ENCODE measurements at places on chromosomes 12 and 14.

DNA sequence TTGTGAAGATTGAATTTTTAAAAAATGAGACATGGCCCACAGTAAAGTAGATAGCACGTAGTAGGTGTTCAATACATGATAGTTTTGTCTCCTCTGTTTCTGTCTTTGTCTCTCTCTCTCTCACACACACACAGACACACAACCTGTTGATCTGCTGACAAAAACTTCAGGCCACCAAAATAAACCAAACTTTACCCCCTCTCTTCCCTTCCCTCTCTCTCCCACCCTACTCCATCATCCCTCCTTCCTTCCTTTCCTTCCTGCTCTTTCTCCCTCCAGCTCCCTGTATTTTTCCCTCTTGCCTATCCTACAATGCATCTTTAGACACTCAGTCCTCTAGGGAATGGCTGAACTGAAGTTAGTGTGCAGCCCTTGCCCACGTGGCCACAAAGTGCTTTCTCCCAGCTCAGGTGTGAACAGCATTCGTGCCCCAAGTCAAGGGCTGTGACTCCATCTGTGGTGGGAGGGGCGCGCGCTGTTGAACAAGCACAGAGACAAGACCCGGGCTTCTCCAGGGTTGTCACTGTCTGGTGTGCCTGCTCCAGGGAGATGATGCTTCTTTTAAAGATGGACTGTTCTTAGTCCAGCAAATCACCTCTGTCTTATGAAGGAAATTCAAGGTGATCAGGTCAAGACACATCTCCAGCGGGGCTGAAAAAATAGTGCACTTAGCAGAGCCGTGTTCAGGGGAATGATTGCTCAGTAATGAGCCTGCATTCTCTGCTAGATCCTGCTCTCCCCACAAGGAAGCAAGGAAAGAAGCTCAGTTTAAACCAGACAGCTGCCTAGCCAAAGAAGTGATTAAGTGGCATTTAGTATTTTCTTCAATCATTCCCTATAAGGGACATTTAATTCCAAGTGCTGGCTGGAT is 75.3 kb downstream of the WSCD2 start:
- DNase-seq = no peak

DNA sequence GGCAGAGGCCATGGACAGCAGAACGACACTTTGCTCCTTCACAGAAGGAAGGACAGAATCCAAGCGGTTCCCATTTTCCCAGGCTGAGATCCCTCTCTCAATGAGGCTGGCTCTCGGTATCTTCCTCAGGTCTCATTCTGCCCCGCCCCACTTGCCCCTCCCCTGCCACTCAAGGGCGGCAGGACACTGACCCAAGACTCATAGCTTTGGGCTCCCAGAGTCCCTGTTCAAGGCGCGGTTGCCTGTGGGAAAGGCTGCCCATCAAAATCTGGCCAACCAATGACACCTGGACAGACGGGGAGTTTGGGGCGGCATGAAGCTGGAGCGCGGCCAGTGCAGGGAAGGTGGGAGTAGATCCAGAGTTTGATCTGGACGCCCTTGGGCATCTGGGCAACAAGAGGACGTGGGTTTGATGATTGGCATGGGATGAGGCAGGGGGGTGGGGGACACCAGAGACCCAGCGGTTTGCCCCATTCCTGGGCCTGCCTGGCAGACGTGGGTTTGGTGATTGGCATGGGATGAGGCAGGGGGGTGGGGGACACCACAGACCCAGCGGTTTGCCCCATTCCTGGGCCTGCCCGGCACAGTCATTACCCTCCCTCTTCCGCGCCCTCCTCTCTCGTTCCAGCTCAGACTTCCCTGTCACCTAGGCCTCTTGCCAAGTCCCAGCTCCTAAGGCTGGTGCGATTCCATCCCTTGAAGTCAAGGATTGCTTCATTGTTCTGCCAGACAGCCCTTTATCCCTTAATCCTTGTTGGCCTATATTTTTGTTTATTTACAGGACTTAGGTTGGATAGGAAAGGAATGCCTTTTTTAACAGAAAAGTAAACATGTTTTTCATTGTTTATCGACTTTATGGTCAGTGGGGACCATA is 92.1 kb downstream of the NINJ2 start:
- no peak for DNase-seq

DNA sequence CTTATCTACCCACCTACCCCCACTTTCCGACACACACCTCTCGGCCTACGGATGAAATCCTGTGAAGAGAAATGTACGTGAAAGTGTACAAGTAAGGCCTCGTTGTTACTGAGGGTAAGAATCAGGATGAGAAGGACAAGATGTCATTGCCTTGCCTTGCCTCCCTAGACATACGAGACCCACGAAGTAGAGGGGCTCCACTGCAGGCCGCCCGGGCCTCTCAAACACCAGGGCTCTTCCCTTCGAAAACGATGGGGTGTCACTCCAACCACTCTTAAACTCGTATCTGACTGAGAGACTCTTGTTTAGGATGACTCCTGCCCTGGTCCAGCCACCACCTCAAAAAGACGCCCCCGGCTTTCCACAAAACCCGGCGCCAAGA is 498 bp downstream of the RACGAP1 start:
- DNase-seq = no peak

DNA sequence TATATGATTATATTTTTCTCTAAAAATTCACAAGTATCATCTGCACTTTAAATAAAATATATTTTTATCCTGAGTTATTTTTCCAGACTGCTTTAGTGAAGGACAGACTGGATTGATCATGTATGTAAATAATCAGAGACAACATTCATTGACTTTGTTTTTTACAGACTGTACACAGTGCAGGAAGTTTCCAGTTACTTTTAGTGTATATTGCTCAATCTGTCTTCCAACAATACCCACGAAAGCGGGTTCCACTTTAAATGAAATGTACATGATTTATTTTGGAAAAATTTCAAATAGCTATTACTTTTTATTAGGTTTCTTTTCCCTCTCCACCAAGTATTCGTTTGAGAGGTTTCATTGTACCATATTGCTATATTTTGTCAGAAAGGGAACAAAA is 497.0 kb downstream of the FSCB start:
- no peak for DNase-seq

GRCh38 chr14:32021341-32021740 is 55.8 kb upstream of the ARHGAP5 start:
- no peak for DNase-seq

GRCh38 chr12:7439579-7440505 is 4.1 kb downstream of the CD163L1 start:
- DNase-seq = no peak

DNA sequence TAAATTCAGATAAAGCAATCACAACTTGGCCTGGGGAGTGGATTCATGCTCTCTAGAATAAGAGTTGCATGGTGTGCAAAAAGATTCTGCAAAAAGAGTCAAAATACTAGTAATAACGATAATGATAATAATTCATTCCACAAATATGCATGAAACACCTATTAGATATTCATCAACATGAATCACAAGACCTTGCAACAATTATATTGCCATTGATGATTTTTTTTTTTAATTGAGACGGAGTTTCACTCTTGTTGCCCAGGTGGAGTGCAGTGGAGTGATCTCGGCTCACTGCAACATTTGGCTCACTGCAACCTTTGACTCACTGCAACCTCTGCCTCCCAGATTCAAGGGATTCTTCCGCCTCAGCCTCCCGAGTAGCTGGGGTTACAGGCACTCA is 109.2 kb upstream of the FLRT2 start:
- no peak for DNase-seq

GRCh38 chr14:94382716-94383596 is 5.4 kb downstream of the SERPINA1 start:
- DNase-seq = no peak

- no peak for DNase-seq
Measured at GRCh38 chr12:9872742-9873141, 3.6 kb upstream of the CLEC2B start.

GRCh38 chr14:54599966-54600716 is 33.2 kb downstream of the SAMD4A start:
- no peak for DNase-seq

- no peak for DNase-seq
Measured at GRCh38 chr12:81668475-81668874, 90.7 kb downstream of the PPFIA2 start.

- DNase-seq = no peak
Measured at GRCh38 chr12:14290951-14291350, 74.5 kb upstream of the ATF7IP start.

GRCh38 chr12:53231921-53232645 is at the start of gene RARG:
Gene RARG, minus strand, starts transcription at chr12:53232209. Its CDS starts 4,664 bp downstream, at chr12:53227545.
- no peak for DNase-seq

- no peak for DNase-seq
Measured at GRCh38 chr12:91188778-91189177, 6.2 kb upstream of the DCN start.

GRCh38 chr12:132490422-132491137 is 629 bp downstream of the FBRSL1 start:
- DNase-seq = no peak

DNA sequence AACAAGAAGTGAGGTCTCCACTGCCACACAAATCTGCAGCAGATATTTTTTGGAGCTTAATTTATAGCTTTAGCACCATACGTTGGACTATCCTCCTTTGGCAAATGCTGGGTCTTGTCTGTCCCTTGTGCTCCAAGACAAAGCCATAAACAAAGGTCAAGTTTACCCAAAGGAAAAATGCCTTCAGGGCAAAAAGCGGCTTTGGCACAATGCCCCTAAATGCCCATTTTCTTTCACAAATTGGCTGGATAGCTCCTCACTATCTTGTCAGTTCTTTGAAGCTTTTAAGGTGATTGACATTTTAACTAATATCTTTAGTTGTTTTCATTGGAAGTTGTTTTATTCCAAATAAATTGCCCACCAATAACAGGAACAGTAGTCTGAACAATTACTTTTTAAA is 59.6 kb downstream of the EML5 start:
- no peak for DNase-seq

GRCh38 chr14:27668531-27668930 is 1070.7 kb upstream of the NOVA1 start:
- DNase-seq = no peak

DNA sequence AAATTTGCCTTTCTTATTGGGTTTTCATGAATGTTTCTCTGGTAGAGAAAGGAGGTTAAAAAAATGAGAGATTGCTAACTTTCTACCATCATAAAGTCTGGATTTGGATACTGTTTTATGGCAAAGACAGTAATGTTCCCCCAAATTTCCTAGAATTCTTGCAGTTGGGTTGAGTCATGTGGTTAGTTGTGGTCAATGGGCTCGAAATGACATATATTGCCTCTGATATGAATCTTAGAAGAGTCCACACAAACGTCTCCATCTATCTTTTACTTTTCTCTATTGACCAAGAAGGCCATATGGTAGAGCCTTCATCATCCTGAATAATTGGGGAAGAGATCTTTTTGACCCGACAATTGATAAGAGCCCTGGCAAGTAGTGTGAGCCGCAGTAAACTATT is 119.5 kb upstream of the PMCH start:
- DNase-seq = no peak

GRCh38 chr12:129966146-129966995 is 62.5 kb upstream of the TMEM132D start:
- DNase-seq = no peak

GRCh38 chr12:116416166-116416565 is 138.7 kb upstream of the MED13L start:
- DNase-seq = no peak

DNA sequence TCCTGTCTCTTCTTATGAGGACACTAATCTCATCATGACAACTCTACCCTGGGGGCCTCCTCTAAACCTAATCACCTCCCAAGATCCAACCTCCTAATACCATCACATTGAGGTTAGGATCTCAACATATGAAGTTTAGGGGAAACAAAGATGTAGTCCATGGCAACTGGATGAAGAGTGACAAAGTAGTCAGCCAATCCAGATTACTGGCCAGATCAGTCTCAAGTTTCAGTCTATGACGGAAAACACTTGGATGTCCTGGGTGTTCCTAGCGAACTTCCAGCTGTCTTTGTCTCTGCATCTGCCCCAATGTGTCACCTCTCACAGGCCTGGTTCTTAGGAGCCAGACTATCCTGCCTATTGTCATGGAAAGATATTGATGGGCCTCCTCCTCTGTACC is 630.8 kb downstream of the AACS start:
- DNase-seq = no peak

DNA sequence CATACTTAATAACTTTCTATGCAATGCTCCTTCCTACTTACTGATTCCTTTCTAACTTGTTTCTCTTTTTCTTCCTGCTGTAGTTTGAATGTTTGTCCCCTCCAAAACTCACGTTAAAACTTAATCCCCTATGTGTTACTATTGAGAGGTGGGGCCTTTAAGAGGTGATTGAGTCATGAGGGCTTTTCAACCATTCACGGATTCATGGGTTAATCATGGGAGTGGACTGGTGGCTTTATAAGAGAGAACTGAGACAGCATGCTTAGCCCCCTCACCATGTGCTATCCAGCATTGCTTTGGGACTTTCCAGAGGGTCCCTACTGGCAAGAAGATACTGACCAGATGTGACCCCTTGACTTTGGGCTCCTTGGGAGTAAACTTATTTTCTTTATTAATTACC is 66.0 kb upstream of the TRIM9 start:
- DNase-seq = no peak

- DNase-seq = no peak
Measured at GRCh38 chr14:76876076-76876475, 49.9 kb downstream of the LRRC74A start.

- DNase-seq = no peak
Measured at GRCh38 chr14:22824711-22825359, 4.9 kb upstream of the MRPL52 start.

- DNase-seq = no peak
Measured at GRCh38 chr12:94670075-94670474, 19.7 kb upstream of the TMCC3 start.

- DNase-seq = no peak
Measured at GRCh38 chr12:51954561-51955361, 3.3 kb downstream of the ACVR1B start.

DNA sequence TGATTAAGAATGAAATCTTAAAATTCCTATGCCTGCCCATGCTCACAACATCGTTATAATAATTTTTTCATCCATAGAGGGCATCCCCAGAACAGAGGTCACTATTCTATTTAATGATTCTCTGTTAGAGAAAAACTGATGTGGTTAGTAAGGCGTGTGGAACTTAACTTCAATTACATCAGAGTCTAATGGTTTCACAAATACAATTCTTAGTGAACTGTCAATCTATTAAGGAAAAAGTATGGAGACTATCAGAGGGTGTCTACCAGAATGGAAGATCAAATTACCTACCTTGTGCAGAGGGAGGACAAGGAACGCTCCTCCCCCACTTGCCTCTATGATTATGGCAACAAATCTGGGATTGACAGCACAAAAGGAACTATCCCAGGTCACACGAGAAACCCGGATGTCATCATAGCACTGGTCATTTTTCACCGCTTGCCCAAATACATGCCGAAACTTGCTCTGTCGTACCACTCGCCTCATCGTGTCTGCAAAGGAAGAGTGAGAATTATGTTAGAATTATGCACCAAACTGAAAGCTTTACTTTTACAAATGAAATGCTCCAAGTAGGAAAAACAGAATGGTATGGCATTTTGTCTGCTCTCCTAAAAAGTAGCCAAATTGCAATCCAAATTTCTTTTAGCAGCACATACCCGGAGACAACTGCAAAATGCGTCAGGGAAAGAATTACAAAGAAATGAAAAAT is 30.3 kb downstream of the CORO1C start:
- no peak for DNase-seq

GRCh38 chr12:1115484-1116231 is 124.6 kb downstream of the ERC1 start:
- no peak for DNase-seq

GRCh38 chr12:84802161-84802560 is 110.4 kb downstream of the SLC6A15 start:
- DNase-seq = no peak

- DNase-seq = no peak
Measured at GRCh38 chr14:71714225-71714624, 218.0 kb upstream of the RGS6 start.

All from stimulated activated CD8-positive, alpha-beta memory T cell treated with anti-CD3 and anti-CD28 coated beads, Interleukin-4, amount 100 ng/mL, for 1 hour (primary cell).